ENCODE measurements at places on chromosomes 4 and X. TPM values are rescaled to one million over a fixed set of nuclear protein-coding genes. Genes with fewer than 3 reads are reported as not detected.

FATE1 gene
- not detected for total RNA-seq

GRCh38 chr4:7095611-7096155 lies 27.8 kb upstream of the GRPEL1 start:
- DNase-seq = no peak

DNA sequence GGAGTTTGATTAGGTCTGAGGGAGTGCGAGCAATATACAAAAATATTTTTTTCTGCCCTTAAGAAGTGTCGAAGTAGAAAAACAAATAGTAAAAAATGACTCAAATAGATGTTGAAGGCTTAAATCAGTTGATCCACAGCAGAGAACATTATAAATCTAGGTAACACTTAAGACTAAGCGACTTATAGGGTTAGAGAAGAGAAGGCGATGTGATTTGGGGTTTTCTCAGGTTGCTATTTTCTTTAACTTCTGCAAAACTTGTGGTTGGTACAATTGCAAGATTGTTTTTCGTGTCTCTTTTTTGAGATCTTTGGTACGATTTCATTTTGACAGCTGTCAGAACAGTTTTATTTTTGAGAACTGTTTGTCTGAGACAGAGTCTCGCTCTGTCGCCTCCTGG lies 1479.5 kb downstream of the PCDH7 start:
- DNase-seq = no peak

GRCh38 chrX:43728002-43728401 lies 71.9 kb downstream of the MAOA start:
- no peak for DNase-seq

P2RY8 gene
- not detected for total RNA-seq

DNA sequence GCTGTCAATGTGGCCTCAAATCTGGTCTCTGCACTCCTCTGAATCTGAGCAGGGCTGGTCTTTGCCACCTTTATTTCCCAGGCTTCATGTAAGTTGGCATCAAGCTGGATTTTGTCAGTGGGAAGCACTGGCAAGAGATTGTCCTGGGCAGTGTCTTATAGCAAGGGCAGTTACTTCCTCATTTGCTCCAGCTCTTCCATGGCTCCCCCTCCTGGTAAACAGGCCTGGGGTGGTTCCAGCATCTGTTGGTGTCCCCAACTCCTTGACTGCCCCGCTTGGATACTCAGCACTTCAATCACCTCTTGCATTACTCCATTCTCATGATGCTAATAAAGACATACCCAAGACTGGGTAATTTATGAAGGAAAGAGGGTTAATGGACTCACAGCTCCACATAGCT lies 15.0 kb upstream of the REST start:
- DNase-seq = no peak

- no peak for DNase-seq
These were observed 24.3 kb downstream of the RS1 start for GRCh38 chrX:18647621-18648020.

FAM47B gene
- total RNA-seq = not detected

FAM9B gene
- not detected for total RNA-seq

DNA sequence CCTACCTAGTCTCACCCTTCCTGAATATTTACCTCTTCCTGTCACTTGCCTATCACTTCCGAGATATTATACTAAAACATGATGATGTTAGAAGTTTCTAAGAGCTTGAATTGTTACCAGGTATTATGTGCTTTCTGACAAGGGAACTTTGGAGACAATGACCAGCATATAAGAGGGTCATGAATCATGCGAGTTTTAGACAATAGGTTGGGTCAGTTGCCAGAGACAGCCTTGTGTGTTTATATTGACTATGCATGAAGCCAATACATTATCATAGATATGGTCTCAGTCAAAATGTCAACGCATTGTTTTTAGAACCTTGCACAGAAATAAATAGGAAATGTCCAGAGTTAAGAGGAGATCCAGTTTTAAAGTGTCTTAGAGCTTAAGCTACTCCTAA lies 116.8 kb downstream of the KLHL4 start:
- DNase-seq = peak; percentile 69

GRCh38 chr4:122827879-122828601 lies 1.4 kb downstream of the FGF2 start:
- peak; percentile 71 for DNase-seq

GRCh38 chrX:83759872-83760271 lies 101.1 kb upstream of the CYLC1 start:
- DNase-seq = no peak

PRMT9 gene
- 8.2 TPM for total RNA-seq

HSFX2 gene
- total RNA-seq = 0.55 TPM

- DNase-seq = no peak
These were observed 81.0 kb downstream of the MGST2 start for GRCh38 chr4:139746431-139747171.

DNA sequence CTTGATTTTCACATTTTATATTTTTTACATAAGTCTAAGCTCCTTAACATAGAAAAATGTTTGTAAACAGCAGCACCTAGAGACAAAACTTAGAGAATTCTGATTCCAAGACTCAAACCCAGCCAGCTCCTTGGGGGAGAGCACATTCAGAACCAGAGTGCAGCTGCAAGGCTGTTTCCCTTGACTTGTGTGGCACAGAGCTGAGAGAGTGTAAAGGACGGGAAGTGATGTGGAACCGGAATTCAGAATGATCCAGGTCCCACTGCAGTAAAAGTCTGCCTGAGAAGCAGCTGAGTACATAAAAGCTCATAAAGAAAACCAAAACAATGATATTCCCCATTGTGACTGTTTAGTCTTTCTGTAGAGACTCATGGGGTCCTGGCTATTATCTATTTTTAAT lies 713.8 kb downstream of the RAB28 start:
- DNase-seq = no peak

DNA sequence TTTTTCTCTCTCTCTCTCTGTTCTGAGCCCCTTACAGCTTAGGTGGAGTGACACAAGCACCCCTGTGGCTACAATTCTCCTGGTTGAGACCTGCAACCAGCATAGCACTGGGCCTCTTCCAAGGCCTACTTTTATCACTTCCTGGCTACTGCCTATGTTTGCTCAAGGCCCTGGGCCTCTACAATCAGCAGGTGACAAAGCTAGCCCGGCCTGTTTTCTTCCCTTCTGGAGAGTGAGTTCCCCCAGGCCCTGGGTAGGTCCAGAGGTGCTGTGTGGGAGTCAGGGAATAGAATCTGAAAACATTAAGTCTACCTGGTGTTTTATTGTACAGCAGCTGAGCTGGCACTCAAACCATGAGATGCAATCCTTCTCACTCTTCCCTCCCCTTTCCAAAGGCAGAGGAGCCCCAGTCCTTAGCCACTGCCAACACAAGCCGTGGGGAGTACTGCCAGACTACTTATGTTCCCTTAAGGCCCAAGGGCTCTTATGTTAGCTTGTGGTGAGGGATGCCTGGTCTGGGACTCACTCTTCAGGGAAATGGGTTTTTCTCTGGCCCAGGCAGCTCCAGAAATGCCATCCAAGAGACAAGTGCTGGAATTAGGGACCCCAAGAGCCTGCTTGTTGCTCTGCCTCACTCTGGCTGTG lies 23.8 kb upstream of the MAGEC3 start:
- no peak for DNase-seq

TLL1 gene
- 1.4 TPM for total RNA-seq

GRCh38 chr4:20421603-20421985 lies 169.9 kb downstream of the SLIT2 start:
- DNase-seq = no peak

- DNase-seq = peak; percentile 57
These were observed 3.5 kb downstream of the HUWE1 start for GRCh38 chrX:53682885-53683555.

- DNase-seq = peak; percentile 5
These were observed 194.7 kb downstream of the CPEB2 start for GRCh38 chr4:15197005-15197404.

Data from endothelial cell of umbilical vein (primary cell).